T-cell (primary cell): ENCODE measurements at places on chromosomes 7 and 10.

DNA sequence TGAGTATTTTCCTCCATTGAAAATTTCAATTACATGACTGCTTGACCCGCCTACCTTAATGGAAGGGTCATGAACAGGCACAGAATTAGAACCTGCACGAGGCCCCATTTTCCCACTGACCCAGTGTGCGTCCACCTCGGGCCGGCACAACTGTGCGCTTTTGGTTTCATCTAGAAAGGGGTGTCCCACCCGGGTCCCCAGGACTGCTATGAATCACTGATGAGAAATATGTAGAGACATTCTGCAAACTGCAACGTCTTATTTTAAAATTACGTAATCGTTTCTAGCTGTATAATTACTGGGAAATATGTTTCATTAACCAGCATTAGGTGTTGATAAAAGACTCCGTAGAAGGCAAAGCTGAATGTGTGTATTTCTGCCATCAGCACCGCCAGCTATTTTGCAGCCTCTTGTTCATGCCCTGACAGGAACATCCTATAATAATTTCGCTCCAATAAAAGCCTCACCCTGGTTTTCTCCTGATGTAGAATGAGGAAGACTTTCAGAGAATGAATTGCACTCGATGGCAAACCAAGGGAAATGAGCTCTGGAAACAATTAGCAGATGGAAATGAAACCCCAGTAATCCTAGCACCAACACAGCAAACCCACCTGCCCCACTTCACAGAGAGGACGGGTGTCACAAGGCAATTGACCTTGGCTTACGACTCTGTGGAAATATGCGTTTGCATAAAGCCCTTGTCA, 562.1 kb downstream of the DNAJB6 start:
- no peak for DNase-seq

- DNase-seq = no peak
Measured at GRCh38 chr7:158373476-158374133, 214.0 kb downstream of the PTPRN2 start.

- no peak for DNase-seq
Measured at GRCh38 chr7:4641091-4641666, 40.9 kb upstream of the FOXK1 start.

DNA sequence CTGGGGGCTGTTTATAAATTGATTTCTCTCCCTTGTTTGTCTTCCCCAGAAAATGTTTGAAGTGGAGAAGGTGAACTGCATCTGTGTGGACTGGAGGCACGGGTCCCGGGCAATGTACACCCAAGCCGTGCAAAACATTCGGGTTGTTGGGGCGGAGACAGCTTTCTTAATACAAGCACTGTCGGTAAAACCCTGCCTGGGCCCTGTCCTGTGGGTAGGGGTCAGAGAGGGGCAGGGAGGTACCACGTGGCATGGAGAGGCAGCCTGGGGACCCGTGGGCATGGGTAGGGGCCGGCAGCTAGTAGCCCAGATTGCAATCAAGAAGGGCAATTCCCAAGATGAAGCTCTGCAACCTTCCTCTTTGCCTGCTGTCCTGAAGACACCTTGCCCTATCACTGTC, 6.1 kb downstream of the PNLIPRP2 start:
- no peak for DNase-seq

DNA sequence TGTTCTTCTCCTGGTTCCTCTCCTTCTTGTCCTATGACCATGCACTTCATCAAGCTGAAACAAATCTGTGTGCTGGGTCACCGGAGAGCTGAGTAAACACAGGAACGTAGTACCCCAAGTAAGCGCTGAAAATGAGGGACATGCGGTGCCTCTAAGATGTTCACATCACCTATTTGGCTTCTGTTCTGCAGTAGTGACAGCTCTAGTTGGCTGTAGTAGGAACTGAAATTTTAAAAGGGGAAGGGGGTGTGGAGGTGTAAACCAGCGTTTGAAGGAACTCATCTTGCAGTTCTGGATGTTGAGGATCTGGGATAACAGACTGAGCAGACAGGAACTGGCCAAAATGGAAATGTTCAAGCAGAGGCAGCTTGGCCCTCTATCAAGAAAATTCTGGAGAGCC, 85.2 kb downstream of the WNT2 start:
- no peak for DNase-seq

DNA sequence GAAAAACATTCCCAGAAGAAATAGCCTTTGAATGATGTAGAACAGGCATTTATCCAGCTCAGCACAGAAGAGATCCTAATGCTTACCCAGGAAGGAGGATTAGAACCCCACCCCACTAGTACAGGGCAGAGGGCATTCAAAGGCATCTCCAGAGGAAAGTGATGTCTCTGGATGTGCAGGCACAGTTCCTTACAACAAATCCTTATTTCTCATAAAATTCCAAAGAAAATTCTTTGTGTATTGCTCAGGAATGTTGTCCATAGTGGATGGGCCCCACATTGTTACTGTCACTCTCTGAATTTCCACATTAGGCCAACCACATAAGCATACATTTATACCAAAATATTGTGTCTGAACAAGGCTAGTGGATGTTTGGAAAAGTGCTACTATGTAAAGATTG, 243.0 kb downstream of the ADRA2A start:
- DNase-seq = no peak

GRCh38 chr10:69744971-69745370, 56.7 kb upstream of the COL13A1 start:
- DNase-seq = no peak

DNA sequence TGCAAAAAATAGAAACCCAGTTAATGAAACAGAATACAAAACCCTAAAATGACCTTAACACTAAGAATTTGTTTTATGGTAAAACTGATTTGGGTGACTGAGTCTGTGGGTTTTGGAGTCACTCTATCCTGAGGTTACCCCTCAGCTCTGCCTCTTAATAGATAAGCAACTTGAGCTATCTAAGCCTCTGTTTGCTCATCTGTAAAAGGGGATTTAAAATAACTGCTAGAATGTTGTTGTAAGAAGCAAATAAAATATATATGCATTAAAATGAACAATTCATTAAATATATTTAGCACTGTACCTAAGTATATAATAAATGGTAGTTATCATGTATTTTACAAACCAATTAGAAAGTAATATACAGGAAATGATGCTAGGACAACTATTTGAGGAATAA, 115.4 kb downstream of the CABCOCO1 start:
- DNase-seq = no peak

DNA sequence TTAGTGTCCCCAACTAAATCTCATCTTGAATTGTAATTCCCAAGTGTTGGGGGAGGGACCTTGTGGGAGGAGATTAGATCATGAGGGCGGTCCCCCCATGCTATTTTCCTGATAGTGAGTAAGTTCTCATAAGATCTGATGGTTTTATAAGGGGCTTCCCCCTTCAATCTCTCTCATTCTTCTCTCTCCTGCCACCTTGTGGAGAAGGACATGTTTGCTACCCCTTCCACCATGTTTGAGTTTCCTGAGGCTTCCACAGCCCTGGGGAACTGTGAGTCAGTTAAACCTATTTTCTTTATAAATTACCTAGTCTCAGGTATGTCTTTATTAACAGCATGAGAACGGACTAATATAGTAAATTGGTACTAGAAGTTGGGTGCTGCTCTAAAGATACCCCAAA, 365.6 kb downstream of the ANKRD7 start:
- no peak for DNase-seq

DNA sequence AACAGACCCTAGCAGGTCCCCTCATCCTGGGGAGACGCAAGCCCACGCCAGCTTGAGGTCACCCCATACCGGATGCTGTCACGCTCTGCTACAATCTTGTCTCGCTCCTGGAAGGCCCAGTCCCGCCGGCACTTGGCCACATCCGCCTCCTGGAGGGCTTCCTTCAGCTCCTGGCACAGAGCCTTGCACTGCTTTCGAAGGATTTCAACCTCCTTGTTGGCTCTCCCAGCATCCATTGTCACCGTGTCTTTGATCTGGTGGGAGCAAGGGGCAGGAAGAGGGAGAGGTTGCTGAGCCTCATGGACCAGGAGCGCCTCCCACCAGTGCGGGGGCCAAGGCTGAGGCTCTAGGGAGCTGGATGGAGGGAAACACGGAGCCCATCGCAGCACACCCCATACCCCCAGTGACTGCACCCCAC, 90.9 kb downstream of the DLG5 start:
- no peak for DNase-seq

GRCh38 chr10:115056186-115056585, 37.0 kb upstream of the ATRNL1 start:
- no peak for DNase-seq
